ENCODE measurements at places on chromosomes 5 and 9.
A peak's percentile ranks its signal among the peaks of the same experiment; 100 is the strongest.

DNA sequence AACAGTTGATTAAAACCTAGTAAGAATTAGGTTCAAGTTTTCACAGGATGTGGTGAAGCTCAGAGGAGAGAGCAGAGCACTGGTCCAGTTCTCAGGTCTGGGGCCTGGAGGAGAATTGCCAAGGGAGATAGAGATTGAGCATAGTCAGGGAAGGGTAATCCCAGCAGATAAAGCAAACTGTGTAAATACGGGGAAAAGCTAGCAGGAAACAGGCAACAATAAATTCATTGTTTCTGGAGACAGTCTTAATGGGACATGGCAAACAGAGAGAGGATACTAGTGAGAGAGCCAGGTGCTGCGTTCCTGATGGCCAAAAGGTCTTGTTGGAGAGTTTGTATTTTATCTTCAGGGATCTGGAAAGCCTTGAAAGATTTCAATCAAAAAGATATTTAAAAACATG, 333.0 kb downstream of the PDE4D start:
- no peak for DNase-seq

DNA sequence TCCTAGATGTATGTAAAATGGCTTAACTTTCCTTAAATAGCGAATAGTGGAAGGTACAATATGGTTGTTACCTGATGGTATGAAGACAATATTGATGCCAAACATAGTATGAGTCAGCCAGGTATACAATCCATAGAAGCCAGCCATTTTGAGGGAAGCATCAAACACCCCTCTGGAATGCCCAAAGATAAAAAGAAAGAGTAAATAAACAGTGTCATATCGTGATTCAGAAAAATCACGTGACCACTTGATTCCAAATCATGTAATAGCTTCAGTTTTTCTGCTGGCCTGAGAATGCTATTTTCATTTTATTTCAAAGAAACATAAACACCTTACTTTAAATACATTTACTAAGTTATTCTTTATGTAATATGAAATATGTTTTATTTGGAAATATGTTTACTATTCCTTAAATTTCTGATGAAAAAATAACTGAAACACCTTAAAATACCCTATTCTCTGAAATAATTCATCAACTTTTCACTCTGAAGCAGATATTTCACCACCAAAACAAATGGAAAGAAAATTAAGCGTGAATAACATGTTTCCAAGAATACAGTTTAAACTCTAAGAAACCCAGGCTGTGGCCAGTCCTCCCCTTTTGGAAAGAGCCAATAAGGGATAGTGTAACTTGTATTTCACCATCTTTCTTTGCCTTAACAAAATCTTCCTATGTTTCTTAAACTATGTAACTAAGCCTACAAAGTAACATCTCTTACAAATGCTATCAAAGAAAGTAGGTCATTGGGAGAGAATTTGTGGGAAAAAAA, 24.8 kb upstream of the CTNNAL1 start:
- no peak for DNase-seq

GRCh38 chr9:127417131-127418036, 6.8 kb upstream of the ZNF79 start:
- no peak for DNase-seq

GRCh38 chr5:69416699-69417098, 1.8 kb downstream of the MARVELD2 start:
- DNase-seq, result no peak

- DNase-seq, result no peak
These were observed 11.6 kb downstream of the DIPK1B start for GRCh38 chr9:136723989-136724388.

- no peak for DNase-seq
These were observed 99.2 kb downstream of the MED27 start for GRCh38 chr9:131980267-131981016.

DNA sequence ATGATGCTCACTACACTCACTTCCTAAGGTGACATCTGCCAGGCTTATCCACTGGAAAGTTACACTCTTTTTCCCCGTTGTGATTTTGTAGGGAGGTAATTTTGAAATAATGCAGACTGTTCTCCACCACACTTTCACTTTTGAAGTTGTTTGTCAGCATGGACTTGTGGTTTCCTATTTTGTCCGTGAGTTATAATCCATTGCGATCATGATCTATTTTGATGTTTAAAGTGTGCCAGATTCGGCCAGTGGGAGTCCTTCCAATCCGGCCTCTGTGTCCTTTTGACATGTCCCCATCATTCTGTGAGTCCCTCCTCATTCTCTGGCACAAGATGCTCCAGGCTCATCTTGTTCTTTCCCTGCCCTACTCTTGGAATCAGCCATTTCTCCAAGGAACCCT, 211.3 kb upstream of the KLF4 start:
- DNase-seq, result no peak

- DNase-seq, result peak; percentile 64
These were observed 135.6 kb downstream of the ZNF354C start for GRCh38 chr5:179195561-179196404.

DNA sequence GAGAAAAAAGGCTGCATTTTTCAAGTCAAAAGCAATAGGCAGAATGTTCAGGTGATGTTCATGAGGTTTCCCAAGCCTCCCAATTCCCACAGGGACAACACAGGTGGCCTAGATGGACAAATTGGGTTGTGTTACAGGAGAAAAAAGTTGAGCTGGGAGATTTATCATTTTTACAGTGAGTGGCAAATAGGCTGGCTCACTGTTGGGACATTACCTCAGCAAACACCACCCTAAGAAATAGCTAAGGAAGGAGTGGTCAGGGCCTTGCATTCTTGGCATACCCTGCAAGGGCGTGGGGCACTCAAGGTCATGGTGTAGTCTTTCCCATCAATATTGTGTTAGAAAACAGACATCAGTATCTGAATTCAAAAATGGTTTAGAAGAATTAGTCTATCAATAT, 23.3 kb upstream of the CPLANE1 start:
- DNase-seq, result no peak

DNA sequence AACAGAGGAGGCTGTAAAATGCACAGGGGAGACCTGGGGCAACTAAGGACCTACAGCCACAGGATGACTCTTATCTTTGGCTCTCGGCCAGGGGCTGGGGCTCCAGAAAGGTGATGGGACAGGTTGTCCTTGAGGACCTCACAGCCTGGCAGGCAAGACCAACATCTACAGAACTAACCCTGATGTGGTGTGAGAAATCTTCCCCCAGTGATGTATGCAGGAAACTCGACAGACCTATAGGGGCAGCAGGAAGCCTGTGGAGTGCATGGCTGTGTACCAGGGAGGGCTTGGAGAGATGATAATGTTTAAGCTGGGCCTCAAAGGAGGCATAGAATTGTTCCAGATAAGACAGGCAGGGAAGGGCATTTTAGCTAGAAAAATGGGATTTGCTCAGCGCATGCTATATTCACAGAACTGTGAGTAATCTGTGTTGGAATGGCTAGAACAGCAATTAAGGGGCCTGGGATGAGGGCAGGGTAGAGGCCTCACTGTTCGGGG, 68.5 kb upstream of the SLC25A51 start:
- peak; percentile 57 for DNase-seq

GRCh38 chr9:94591876-94592275, 1.7 kb downstream of the FBP2 start:
- DNase-seq, result no peak
